Glutamatergic neuron (in vitro differentiated cells): ENCODE measurements at places on chromosomes 3 and 15. TPM values are rescaled to one million over a fixed set of nuclear protein-coding genes. Genes with fewer than 3 reads are reported as not detected.

DNA sequence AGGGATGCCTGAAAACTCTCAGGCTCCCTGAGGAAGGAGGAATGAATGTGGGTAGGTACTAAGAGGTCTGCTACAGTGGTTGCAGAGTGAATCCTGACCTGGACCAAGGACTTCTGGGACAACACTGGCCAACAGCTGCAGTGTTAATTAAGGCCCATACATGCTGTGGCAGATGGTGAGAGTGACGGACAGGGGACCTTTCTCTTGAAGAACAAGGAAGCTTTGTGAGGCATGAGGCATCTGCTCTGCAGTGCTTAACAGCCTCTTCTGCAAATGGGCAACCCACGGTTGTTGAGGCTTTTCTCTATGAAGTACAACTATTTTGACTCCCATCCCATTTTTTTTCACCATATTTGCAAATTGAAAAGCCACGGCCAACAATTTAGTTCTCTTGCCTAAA is 26.6 kb upstream of the ACAN start:
- DNase-seq: no peak

GRCh38 chr3:58206406-58207011 is 4.3 kb downstream of the DNASE1L3 start:
- no peak for DNase-seq

- no peak for DNase-seq
Observed at GRCh38 chr3:5376761-5377160, 189.3 kb downstream of the EDEM1 start.

DNA sequence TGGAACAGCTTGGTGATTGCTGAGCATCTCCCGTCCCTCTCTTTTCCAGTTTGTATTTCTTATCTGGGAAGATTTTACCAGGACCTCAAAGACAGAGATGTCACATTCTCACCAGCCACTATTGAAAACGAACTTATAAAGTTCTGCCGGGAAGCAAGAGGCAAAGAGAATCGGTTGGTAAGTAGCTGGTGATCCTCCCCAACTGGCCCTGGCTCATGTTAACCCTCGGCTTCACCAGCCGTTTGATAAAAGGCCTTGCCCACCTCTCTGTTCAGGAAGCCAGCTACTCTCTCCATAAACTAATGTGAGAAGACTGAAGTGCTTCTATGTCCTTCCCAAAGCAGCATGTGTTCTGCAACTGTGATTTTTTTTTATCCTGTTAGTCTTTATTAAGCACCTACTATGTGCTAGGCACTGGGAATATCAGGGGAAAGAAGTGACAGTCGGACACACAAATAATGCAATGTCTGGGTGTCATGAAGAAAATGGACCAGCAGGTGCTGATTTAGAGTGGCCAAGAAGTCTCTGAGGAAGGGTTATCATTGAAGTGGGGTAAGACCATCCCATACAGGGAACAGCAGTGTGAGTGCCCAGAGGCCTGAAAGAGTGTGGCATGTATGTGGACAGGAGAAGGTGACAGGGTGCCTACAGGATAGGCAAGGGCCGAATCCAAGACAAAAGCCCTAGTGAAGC is 1.2 kb downstream of the MANF start:
- no peak for DNase-seq

Gene MESP2
- total RNA-seq: not detected

Gene CCDC71
- total RNA-seq: 22.1 TPM
